ENCODE measurements at places on chromosomes 5 and 9.

DNA sequence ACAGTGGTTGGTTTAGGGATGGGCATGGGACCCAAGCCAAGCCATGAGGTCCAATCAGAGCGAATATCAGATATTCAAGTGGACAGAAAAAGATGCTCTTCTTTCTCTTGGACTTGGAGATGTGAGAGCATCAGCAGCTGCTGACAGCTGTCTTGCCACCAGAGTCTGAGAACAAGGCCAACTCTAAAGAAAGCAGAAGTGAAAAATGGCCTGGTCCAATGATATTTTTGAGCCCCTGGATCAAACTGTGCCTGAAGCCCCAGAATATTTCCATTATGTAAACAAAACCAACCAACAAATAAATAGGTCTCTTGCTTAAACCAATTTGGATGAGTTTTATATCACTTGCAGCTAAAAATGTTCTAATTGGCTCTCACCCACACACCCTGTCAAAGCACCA, 30.7 kb upstream of the JADE2 start:
- DNase-seq = no peak

GRCh38 chr9:124665391-124666058, 105.6 kb downstream of the NR6A1 start:
- DNase-seq = no peak

DNA sequence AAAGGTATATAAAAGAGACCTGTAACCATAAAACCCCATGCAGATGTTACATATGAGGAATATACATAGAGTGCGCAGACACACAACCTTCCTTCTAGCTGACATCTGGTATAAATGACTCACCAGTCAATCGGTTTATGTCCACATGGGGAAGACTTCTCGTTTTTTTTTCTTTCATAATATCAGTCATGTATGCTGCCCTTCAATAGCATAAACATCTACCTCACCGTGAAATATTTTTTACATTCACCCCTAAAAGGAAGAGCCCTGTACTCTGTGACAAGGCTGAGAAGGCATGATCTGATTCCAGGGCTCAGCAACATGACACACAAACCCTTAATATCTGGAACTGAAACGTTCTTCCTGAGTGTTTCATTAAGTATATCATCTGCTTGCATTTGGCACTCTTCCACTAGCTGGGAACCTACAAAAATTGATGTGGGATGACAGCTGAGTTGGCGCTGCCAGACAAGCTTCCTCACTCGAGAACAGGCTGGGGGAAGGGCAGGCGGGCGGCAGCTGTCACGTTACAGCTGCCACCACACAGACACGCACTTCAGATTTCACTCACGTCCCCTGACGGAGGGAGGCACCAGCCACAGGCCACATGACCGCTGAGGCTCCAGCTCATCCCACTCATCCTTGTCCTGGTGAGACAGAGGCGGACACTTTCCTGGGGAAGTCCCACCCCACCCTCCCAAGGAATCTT, 74.2 kb downstream of the SHB start:
- DNase-seq = peak; percentile 52

- DNase-seq = no peak
These were observed 147.5 kb downstream of the SLIT3 start for GRCh38 chr5:169153405-169153804.

- DNase-seq = no peak
These were observed 124.9 kb downstream of the IRX2 start for GRCh38 chr5:2626572-2626971.

DNA sequence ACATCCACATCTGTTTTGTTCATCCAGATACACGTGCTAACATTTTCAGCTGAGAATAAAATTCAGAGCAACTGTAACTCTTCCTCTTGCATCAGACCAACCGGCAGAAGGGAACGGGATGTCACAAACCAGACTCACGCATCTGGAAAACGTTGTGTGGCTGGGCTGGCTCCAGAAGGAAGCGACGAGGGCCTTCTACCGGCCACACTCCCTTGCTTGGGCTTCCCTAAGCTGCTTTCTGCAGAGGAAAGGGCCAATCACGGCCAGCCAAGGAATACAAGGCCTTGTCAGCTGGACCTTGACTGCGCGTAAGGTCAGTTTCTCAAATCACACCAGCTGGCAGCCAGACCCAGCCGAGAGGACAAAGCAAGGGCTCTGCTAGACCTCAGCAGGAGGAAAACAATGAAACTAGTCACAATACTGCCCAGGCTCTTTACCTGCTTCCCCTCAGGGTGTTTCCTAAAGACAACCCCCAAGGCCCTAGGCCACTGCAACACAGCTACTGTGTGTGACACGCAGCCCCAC, 106.1 kb downstream of the THBS4 start:
- DNase-seq = no peak

- DNase-seq = no peak
These were observed 116.0 kb upstream of the RANBP3L start for GRCh38 chr5:36417668-36418067.

GRCh38 chr9:109002141-109002540, 11.2 kb downstream of the CTNNAL1 start:
- peak; percentile 46 for DNase-seq

GRCh38 chr5:107815109-107815508, 144.4 kb upstream of the EFNA5 start:
- DNase-seq = no peak

DNA sequence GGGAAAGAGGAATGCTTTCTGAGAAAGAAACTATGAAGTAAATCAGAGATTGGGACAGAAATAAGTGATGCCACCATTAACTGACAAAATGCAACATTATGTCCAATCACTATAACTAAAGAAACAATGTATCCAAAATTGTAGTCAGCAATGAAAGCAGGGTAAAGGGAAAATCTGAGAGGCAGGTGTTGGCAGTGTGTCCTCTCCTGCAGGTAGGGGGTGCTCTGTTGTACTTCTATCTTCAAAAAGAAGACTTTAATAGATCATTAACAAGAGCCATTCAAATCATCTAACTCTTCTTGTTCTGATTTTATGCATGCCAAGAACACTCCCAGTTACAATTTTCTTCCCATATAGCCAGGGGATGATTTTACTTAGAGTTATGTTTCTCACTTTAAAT, 1275.7 kb downstream of the PTPRD start:
- no peak for DNase-seq

DNA sequence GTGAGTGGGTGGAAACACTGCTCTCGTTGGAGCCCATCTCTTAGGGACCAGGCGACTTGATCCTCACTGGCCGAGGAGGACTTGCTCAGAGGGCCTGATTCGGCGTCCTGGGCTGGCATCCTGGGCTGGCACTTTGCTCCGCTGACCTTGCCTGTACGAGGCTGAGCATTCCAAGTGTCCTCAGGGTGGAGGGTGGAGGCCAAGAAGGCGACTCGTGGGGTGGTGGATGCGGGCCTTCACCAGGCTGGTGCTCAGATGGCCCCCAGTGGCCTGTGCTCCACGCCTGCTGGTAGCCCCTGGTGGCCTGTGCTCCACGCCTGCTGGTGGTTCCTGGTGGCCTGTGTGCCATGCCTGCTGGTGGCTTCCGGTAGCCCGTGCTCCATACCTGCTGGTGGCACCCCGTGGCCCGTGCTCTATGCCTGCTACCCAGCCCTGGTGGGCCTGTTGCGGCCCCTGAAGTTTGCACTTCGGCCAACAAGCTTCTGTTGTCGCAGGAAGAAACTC, 42.9 kb downstream of the PHF2 start:
- DNase-seq = no peak

DNA sequence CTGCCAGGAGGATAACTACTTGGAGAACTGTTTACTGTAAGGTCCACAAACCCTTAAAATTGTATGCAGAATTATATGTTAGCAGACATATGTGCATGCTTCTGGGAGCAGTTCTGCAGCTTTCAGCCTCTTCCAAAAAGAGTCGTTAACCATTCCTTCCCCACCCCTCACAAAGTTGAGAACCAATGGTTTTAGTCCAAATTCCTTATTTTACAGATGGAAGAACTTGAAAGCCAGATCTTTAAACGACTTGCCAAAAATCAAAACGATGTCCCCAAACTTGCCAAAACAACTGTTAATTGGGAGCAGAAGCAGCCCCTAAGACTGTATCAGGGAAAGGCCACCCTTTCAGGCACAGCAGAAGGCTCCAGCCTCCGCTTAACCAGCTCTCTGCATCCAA, 266.4 kb upstream of the ANKRD55 start:
- DNase-seq = no peak

GRCh38 chr5:156888520-156888919, 38.4 kb downstream of the PPP1R2B start:
- DNase-seq = no peak

GRCh38 chr5:36675282-36675681, 68.9 kb downstream of the SLC1A3 start:
- no peak for DNase-seq

DNA sequence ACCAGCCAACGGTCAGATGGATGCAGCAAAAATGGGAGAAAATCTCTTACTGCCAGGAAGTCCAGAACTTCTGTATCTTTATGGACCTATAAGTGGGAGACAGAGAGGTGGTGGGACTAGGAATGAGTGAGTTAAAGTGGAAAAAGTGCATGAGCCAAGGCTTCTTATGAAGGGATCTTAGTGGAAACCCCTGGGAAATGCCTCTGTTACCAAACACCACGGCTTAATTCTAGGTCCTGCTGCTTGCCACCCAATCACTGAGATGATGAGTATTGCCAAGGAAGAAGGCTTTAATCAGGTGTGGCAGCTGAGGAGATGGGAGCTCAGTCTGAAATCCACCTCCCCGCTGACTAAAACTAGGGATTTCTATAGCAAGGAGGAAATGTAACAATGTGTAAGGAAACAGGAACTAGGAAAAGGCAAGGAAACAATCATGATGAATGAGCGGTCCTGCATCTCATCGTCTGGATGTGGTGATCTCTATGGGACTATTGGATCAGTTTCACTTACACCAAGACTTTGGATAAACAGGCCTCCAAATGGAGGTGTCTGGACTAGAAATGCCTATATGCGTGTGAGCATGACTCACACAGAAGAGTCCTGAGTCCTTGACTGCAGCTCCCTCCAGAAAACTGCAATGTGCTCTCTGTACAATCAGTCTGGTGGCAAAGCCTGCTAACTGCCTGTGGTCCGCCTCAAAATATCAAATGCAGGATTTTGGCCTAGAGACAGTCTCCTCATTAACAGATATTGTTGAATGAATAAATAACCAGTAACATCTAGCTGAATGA, 98.2 kb upstream of the PRR16 start:
- no peak for DNase-seq

- no peak for DNase-seq
These were observed 5.5 kb downstream of the ZNF354C start for GRCh38 chr5:179065703-179066102.

DNA sequence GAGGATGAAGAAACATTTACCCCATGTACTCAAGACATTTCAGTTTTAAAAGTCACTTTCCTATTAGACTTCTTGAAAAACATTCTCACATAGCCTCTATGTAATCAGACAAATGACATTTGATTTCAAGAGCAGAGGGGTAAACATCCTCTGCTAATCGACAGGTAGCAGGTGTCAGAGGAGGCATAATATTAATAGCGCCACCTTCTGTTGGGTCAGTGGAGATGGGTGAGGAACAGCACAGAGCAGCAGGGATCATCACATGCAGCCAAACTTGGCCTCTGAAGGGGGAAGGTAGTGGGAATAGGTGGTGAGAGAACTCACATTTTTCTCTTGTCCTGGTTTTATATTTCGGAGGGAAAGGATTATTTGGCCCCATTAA, 3.3 kb upstream of the LSM11 start:
- peak; percentile 31 for DNase-seq

DNA sequence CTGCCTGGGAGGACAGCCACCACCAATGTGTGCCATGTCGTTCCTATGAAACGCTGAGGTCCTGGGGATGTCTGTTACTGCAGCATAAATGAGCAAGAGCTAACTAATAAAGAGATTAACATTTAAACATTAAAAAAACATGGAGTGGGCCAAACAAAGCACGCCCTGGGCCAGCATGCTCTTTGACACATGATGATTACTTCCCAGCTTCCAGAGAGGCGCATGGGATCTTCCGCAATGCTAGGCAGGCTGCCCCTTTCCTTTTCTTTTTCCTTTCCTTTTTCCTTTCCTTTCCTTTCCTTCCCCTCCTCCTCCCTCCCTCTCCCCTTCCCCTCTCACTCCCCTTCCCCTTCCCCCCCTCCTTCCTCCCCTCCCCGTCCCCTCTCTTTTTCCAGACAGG, 10.6 kb upstream of the TENT4A start:
- no peak for DNase-seq

DNA sequence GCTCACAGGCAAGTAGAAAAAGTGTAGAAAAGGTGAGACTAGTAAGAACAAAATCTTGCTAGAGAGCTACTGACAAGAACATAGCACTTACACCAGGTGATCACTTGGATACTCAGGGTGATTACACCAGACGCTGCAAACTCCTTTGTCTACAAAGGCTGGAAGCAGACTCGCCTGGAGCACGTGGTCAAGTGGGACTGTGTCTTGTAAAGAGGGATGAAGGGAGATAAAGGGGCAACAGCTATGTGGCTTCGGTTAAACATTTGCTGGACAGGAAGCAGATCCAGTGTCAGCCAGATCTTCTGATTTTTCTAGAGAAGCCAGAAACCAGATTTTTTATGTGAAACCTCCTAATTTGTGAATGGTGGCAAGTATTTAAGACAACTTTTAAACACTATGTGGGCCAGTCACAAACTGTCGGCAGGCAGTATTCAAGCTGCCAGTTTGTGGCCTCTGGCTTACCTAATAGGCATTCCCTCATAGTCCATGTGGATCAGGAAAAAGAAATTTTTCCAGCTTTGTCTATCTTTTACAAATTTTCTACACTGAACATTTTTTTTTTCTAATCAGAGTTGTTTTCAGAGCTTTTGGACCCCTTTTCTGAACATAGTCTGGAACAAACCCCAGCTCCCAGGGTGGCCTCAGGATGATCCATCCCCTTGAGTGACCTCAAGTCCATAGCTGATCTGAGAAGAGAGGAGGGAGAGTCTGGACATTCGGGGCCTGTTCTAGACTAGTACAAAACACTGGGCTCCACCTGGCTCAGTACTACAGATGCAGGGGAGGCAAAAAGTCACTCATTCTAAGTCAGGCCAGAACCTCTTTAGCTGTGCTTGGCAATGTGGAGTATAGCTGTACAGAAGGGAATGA, 262.9 kb downstream of the ARRDC3 start:
- DNase-seq = no peak

DNA sequence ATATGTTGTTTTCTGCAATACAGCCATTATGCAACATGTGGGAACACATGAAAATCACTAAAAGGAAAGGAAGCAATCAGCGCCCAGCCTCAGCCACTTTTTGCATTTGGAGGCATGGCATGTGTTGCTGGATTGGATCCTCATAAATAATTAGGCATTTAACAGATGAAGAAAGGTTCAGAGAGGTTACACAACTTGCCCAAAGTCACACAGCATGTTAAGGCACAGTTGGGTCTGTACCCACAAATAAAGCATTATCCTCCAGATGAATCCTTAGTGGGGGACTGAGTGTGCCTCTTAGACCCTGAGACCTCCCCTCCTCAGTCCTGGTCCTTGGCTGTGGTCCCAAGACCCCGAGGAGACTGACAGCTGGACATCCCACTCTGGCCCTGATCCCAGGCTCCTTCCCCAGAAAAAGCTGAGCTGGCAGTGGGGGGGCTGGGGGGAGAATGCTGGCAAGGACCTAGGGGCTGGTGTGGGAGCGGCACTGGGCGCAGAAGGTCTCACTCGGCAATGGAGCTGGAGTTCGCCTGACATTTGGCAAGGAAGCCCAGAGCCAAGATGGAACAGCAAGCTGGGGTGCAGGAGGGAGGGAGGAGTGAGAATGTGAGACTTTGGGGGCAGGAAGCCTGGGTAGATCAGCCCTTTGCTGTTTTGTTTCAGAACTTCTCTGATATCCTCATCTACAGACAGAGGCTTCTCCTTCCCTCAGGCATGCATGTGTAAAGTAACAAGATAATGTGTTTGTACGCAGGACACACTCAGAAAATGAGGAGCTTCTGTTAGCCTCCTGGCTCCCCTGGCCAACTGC, 6.9 kb upstream of the AKNA start:
- no peak for DNase-seq

- DNase-seq = no peak
These were observed at the start of gene FOXE1 for GRCh38 chr9:97853056-97853843. Gene FOXE1 (plus strand): TSS chr9:97853226. CDS start chr9:97853915, 689 bp downstream.

GRCh38 chr9:11340654-11341053, 727.9 kb upstream of the PTPRD start:
- DNase-seq = no peak

Measured in COLO829 (cell line).